ENCODE measurements at places on chromosomes 2 and 18.

DNA sequence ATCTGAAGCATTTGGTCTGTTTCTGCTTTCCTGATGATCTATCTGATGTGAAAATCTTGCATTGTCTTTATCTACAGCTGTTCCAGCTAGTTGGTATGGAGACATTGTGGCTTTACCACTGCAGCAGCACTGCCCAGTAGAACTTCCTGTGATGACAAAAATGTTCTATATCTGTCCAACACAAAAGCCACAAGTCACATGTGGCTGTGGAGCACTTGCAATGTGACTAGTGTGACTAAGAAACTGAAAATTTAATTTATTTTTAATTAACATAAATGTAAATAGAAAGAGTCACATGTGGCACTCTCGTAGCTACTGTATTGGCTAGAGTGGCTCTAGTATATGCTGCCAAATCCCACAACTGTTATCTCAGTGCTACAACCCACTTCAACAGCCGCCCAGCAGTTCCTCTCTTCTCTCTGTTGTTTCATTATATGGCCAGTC, 425.7 kb downstream of the SETBP1 start:
- no peak for DNase-seq

GRCh38 chr2:160891353-160891740, 268.9 kb upstream of the TANK start:
- DNase-seq: no peak

DNA sequence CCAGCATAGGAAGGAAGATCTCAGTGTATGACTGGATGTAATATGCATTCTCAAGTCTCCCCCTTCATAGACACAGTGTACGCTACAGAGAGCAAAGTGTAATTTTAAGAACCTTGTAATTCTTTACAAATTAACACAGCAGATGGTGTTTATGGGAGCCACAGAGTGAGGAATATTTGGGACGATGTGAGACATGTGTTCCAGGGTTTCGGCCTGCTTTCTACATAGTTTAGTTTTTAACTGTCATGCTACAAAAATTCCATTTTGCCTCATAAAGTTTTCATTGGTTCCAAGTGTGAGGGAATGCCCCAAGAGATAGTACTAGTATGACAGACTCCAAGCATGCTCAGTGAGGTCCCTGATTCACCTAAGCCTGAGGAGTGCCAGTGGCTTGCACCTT, 76.2 kb upstream of the LRRTM1 start:
- DNase-seq: no peak

DNA sequence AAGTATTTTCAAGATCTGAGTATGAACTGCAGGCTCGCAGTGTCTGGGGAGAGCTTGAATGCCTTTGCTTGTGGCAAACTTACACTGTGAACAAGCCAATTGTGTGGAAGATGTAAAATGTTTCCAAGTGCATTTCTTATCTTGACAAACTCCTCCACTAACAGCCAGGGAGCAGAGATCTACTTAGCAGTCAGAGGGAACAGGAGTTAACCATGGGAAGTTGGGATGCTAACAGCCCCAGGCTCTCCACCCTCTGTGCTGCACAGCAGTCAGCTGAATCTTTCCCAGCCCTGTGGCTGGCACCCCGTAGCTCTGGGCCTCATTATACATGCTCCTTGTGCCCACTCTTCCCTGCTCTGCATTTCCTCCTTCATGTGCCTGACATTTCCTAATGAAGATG, 450.2 kb downstream of the TSN start:
- no peak for DNase-seq

Data from IMR-90 (cell line).